Heart right ventricle (tissue), 16 donors: ENCODE measurements at places on chromosomes 16 and 17. TPM values are rescaled to one million over a fixed set of nuclear protein-coding genes. Genes with fewer than 3 reads are reported as not detected.

GRCh38 chr16:25110387-25110947 is 1.1 kb upstream of the LCMT1 start:
- no peak for DNase-seq

- no peak for DNase-seq
Measured at GRCh38 chr17:78971756-78972506, 7.8 kb downstream of the LGALS3BP start.

DNA sequence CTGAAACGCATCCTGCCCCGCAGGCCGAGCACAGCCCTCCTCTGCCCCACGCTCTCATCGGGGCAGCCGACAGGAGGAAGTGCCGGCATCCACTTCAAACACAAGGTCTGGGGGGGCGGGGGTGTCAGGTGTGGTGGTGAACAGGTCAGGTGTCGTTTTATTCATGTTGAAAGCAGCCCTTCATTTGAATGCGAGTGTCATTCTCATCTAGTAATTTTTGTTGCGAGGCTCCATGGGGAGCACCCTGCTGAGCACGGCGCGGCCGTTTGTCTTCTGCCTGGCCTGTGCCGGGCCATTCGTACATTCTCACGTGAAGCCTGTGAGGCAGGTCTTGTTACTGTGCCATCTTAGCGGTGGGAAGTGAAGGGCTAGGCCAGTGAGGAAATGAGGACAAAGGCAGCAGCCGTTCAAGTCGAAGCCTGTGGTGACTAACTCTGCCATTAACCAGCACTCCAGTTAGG is 1.9 kb downstream of the ACSF3 start:
- no peak for DNase-seq

The CNGB1 gene
- not detected for polyA plus RNA-seq

The ABCC11 gene
- not detected for polyA plus RNA-seq

The GPS2 gene
- 105 TPM for polyA plus RNA-seq

DNA sequence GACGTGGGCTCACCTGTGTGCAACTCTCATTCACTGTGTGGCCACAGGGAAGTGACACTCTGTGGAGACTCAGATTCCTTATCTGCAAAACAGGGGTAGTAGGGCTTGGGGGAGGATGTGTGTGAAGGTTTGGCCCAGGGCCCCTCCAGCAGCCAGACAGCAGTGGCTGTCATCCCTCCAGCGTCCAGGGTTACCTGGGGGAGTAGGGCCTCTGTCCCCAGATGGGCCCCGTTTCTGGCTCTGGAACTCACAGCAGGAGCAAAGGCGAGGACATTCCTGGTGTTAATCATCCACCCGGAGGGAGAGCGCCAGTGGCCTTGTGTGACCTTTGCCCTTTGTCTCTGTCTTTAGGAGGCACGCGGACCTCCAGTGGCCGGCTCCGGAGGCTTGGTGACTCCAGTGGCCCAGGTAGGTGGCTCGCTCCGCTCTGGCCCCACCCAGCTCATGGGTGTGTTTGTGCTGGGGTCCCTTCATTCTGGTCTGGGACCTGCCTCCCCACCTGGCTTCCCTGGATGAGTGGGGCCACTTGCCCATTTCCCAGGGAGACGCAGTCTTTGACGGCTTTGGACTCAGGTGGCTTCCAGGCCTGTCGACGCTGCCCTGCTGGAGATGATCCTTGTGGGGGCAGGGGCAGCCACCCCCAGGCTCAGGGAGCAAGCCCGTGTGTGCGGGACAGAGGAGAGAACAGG is 166.2 kb downstream of the SEC14L1 start:
- DNase-seq = no peak

DNA sequence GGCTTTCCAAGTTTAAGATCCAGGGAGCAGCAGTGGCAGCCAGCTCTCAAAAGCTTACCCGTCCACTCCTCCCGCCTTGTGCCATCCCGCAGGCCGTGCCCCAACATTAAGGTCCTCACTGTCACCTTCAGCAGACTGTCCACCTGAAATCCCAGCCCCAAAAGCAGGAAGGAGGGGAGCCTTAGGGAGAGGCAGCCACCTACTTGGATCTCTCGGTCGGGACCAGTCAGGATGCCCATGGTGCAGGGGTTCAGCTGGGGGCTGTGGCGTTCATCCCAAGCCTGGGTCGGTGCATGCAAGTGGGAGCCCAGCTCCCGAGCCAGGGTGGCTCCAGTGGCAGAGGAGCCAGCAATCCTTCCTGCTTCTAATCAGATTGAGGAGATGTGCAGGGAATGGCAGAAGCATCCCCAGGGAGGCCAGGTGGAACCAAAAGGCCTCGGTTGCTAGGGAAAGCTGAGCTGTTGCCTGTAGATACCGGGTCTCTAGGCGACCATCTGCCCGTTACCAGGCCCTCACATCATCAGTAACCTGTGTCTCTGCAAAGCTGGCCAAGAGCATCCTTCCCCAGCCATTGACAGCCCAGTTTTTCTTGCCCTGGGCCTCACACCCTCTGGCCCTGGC is 24.6 kb downstream of the CNGB1 start:
- DNase-seq = no peak

The DPEP2 gene
- polyA plus RNA-seq = 1.5 TPM

GRCh38 chr16:85986931-85987749 is 88.2 kb downstream of the IRF8 start:
- DNase-seq = no peak

DNA sequence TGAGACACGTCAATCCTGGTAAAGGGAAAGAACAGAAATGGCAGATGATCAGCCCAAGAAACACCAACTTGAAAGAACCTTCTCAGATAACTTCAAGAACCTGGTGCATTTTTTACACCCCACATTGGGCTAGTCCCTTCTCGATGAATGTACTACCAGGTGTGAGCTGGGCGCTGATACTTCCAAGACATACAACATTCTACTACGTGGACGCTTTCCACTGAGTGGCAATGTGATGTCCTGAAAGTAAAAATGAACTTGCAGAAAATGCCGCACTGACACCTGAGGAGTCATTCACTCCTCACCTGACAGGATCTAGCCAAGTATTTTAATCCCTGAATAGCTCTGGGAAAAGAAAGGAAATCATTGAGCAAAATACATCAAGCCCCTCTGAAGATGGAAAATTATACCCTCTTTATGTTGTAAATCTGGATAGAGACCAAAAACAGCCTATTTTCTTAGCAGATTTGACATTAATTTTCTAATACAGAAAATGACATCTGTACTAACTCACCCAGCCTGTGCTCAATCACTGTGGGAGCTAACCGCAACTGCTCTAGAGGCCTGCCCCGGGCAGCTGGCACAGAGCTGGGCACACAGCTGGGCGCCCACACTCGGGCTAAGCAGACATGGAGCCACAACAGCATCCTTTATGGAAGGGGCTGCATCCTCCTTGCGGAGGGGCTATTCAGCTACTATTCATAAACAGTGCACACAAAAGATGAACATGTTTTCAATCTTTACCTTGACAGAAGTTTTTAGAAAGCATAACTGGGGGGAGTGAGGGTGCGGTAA is 16.2 kb downstream of the SNN start:
- DNase-seq = no peak

The CLEC3A gene
- polyA plus RNA-seq = not detected
